HEK293T (cell line): ENCODE measurements at places on chromosomes 6 and 20.
A peak's percentile ranks its signal among the peaks of the same experiment; 100 is the strongest.

- no peak for DNase-seq
Observed at GRCh38 chr6:108872141-108872557, 23.9 kb downstream of the ARMC2 start.

DNA sequence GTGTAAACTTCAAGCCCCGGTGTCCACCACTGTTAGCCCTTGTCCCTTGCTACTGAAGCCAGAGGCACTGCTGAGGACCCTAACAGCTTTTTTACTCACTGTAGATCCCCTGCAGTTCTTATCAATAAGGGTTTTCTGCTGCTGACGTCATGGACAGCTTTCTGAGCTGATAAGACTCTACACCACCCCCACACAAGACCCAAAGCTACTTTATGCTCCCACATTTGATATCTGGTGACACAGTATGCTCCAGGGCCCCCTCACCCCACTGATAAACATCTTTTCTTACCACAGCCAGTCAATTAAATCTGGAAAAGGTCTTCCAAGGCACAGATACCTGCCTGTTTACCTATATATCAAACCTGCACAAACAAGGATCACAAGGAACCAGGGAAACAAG lies 65.3 kb downstream of the NUS1 start:
- no peak for DNase-seq

GRCh38 chr6:30554962-30555815 lies 1.1 kb downstream of the GNL1 start:
- DNase-seq: peak; percentile 29

DNA sequence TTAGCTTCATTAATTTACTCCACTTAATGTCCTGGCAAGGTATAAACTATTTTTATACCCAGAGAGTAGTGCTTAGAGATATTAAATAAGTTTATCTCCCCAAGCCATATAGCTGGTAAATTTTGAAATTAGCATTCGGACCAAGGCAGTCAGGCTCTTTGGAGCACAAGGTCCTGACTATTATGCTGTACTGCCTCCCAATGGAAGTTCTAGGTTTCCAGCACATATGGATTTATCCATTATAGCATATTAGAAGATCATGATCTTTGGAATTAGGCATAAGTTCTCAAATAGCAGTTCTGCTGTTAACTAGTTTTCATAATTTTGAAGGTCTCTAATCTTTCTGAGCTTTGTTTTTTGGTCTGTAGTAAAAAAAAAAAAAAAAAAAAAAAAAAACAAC lies 835.3 kb upstream of the EPHA7 start:
- no peak for DNase-seq

- no peak for DNase-seq
Observed at GRCh38 chr6:151108548-151108947, 131.2 kb upstream of the AKAP12 start.

- DNase-seq: no peak
Observed at GRCh38 chr6:20284672-20285071, 72.4 kb upstream of the MBOAT1 start.

DNA sequence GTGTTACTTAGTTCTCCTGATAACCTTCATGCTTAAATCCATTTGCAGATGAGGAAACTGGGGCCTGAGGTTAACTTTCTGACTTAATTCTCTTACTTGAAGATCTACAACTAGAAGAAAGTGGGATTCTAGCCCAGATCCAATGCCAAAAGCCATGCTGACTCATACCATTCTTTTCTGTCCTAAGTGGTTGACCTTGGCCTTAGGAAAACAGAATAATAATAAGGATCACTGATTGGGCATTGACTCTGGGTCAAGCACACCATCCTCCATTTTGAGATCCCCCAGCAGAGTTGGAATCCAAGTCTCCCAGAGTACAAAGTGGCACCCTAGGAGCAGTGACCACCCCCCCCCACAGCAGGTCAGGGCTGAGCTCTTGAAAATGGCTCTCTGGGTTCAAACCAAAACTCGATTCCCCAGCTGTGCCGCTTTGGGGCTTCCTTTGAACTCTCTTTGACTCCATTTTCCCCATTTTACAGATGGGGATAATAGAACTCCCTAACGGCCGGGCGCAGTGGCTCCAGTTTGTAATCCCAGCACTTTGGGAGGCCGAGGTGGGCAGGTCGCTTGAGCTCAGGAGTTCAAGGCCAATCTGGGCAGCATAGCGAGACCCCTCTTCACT lies 12.8 kb upstream of the ZNF217 start:
- DNase-seq: no peak

DNA sequence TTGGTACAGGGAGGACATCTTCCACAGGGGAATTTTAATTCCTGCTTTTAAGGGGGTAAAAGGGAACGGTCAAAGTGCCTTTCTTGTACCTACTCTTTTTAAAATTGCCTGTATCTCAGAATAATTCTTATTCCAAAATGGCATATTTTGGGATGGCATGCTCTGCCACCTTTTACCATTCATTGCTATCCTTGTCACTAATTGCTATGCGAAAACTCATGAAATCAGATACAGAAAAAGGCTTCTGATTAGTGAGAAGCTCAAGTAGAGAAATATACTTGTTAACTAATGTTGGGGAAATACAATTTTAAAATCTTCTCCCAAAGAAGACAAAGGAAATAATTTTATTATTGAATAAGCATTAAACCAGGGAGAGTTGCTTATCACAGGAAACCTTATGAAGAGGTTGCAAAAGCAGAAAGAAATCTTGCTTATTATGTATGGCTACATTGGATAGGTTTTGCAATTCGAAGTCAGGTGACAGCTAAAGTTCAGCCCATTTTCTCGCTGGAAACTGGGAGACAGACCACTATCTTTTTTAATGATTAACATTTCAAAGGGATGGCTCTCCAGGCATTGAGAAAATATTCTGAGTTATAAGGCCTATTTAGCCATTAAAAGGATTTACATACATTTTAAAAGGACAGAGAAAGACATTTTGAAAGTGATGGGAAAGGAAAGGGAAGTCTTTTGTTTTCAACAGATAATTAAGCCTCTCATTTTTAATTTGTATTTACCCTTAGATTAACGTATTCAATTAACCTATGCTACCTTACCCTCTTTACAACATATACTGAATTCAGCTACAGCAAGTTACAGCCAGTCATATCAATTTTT lies 110.3 kb upstream of the PRSS16 start:
- DNase-seq: no peak

DNA sequence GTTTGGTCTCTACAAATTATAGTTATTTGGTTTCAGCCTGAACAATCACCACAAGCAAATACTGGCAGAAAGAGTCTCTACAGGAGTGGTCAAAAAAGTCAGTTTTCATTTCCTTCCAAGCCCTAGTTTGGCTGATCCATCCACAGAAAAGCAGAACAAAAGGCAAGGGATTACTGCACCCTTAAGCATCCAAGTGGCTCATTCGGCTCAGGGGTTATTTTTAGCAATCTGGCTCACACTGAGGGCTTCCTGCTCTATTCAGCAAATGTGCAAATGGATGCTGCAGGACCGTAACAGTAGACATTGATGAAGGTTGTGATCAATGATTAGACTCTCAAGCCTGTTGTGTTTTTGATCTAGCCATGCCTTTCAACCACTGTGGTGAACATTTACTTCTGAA lies 62.2 kb upstream of the FABP7 start:
- DNase-seq: no peak

DNA sequence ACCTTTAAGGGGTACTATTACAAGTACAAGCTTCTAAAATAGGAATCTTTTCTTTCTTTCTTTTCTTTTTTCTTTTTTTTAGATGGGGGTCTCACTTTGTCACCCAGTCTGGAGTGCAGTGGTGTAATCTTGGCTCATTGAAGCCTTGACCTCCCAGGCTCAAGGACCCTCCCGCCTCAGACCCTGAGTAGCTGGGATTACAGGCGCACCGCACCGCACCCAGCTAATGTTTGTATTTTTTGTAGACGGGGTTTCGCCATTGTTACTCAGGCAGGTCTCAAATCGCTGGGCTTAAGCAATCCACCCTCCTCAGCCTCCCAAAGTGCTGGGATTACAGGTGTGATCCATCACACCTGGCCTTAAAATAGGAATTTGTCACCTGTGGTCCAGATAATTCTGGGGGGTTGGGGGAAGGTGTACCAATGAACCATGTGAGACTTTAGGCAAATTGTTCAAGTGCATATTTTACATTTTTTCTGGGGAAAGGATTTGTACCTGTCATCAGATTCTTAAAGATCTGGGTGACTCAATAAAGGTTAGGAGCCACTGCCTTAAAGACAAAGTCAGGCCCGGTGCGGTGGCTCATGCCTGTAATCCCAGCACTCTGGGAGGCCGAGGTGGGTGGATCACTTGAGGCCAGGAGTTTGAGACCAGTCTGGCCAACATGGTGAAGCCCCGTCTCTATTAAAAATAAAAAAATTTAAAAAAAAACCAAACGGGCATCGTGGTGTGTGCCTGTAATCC lies 19.7 kb upstream of the SYNJ2 start:
- DNase-seq: no peak

DNA sequence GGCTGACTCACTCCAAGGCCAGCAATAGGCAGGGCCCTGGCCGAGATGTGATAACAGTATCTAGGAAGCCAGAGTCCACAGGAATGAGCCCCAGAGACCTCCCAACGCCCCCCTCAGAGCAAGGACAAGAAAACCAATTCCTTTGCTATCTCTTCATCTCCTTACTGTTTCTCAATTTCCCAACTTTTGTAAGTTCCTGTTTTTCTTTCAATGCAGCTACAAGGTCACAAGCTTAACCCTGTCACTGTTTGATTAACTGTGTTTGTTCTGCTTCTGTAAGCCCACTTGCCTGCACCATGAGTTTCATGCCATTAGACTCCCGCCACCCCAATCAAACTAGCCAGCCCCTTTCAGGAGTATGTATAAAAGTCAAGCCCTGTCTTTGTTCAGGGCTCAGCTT lies 3.5 kb downstream of the FKBP1C start:
- DNase-seq: no peak

- DNase-seq: no peak
Observed at GRCh38 chr6:144327081-144327480, 41.9 kb downstream of the UTRN start.

DNA sequence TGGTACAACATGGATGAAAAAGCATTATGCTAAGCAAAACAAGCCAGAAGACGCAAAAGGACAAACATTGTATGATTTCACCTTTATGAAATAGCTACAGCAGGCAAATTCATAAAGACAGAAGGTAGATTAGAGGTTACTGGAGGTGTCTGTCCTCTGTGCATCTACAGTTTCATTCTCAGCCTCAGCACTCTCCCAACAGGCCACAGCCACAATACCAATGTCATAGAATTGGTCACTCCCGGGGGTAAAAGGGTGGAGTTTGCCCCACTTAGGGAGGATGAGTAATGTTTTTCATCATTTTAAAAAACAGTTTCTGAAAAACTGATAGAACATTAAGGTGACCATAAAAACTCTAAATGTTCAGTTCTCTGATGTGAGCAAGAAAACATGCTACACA lies 17.2 kb upstream of the TMX4 start:
- no peak for DNase-seq

GRCh38 chr6:33927616-33928015 lies 123.8 kb upstream of the MLN start:
- no peak for DNase-seq

- no peak for DNase-seq
Observed at GRCh38 chr6:96014846-96015517, 792 bp upstream of the FUT9 start.

- no peak for DNase-seq
Observed at GRCh38 chr20:17343656-17344452, 117.0 kb downstream of the PCSK2 start.

DNA sequence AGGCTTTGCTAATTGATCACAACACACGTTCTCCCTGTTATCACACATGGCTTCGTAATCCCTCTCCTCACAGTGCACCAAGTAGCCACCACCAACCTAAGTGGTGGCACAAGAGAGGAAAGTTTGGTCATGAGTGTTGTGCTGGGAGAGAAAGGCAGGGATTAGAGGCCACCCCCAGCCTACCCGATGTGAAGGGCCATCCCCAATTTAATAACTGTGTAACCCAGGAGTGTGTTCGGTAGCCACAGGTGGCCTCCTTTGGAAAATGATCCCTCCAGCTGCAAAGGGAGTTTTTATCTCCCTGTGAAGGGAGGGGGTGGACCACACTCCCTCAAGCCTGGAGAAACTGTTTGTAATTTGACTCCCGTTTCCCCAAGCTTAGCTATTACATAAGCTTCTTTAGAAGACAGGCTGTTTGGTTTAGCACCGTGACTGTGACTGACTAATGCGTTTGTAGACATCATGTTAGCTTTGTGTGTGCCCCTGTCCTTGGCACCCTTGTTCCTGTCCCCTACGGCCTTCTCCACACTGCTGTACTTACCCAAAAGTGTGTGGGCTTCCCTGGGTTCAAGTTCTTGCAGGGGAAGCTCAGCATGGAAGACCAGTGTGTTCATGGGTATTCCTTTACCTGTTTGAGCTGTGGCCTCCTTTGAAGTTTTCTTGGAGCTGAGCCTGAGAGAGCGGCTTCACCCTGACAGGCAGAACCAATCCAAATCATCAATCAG lies 20.6 kb downstream of the PPP1R16B start:
- peak; percentile 64 for DNase-seq

- no peak for DNase-seq
Observed at GRCh38 chr6:32176476-32177182, 745 bp upstream of the AGPAT1 start.

- DNase-seq: no peak
Observed at GRCh38 chr6:1930356-1930755, 315.0 kb downstream of the GMDS start.

DNA sequence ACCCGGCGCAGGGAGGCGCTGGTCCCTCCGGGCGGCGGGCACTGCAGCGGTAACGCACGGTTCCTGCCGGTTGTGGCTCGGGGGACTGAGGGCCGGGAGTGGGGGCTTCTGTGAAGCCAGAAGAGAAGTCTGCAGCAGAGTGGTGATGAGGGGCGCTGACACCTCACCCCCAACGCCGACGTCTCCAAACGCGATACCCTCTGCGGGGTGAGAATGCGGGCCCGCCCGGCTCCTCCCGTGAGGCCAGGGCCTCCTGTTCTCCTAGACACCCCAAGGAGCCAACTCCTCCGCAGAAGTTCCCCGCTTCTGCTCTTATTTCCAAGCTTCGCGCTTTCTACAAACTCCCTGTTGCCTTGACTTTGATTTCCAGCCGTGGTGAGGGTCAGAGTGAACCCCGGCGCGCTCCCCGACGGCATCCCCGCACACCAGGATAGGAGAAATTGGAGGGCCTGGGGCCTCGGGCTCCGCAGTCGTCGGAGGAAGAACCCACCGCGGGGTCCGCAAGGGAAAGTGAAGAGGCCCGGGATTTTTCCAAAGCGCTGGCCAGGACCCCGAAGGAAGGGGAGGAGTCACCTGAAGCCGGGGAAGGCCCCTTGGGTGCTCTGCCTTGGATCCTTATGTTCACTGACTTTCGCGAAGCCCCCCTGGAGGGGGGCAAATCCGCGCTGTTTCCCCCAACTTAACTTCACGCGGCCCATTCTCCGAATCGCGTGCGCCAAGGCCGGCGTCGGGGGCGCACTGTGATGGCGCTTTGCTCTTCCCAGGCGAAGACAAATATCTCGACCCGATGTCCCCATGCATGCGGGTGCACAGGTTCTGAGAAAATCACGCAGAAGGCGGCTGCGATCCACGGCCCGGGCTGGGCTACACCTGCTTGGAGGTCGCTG lies 3.1 kb upstream of the INSM1 start:
- DNase-seq: no peak

DNA sequence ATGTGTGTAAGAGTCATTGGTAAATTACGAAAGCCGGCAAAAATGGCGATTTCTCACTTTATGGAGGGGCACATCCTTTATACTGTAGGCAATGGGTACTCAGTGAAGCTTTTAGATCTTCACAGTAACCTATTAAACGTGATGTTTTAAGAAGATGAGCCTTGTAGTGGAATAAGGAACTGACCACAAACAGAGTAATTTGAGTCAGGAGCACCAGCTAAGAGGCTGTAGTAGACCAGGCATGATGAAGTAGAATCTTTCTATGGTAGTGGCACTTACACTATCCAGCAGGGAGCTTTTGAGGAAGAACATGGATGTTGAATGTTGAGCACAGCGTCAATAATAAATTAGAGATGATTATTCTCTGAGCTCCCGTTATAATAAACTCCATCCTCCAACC lies 65.9 kb downstream of the HIVEP2 start:
- DNase-seq: no peak
